ENCODE measurements at places on chromosomes 4 and X.
A peak's percentile ranks its signal among the peaks of the same experiment; 100 is the strongest.

DNA sequence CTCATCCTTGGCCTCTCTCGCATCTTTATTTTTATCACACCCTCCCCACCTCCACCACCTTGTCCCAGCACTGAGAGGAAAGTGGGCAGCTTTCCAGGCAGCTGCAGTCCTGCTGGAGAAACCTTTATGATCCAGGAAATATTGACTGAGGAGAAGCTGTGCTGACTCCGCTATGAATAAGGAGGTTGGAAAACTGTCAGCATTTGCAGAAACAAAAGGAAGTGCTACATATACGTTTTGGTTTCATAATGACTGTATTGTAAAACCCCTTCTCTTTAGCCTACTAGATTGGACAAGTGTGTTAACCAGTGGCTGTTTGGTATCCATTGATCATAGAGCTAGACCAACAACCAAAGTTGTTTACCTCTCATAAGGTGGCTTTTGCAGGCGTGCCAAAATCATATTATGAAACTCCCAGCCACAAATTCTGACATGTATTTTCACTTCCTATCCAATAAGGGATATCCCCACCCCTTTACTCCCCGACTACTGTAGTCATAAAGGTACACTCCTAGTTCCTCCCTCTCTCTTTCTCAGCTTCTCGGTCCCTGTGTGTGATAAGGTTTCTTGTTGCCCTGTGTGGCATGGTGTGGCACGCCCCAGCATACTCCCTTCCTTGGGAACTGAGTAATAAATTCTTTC, 88.4 kb downstream of the GPR143 start:
- DNase-seq, result no peak

DNA sequence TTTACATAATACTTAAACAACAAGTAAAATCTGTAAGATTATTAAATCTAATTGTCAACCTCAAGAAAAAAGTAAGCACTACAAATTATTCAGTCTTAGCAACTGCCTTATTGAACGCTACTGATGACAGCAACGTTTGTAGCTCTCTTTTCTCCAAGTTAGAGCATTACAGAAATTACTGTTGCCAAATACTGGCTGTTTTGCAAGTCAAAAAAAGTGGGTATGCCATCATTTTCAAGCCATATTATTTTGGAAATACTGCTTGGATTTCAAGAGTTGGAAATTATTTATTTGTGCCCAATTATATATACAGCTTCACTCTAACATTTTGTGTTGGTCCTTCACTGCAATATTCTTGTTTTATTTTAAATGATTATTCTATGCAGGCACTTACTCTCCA, 221.7 kb downstream of the CXXC4 start:
- DNase-seq, result no peak

GRCh38 chrX:71510161-71510560, 22.7 kb upstream of the OGT start:
- DNase-seq, result no peak

- no peak for DNase-seq
Measured at GRCh38 chrX:110168585-110168984, 149.3 kb downstream of the AMMECR1 start.

DNA sequence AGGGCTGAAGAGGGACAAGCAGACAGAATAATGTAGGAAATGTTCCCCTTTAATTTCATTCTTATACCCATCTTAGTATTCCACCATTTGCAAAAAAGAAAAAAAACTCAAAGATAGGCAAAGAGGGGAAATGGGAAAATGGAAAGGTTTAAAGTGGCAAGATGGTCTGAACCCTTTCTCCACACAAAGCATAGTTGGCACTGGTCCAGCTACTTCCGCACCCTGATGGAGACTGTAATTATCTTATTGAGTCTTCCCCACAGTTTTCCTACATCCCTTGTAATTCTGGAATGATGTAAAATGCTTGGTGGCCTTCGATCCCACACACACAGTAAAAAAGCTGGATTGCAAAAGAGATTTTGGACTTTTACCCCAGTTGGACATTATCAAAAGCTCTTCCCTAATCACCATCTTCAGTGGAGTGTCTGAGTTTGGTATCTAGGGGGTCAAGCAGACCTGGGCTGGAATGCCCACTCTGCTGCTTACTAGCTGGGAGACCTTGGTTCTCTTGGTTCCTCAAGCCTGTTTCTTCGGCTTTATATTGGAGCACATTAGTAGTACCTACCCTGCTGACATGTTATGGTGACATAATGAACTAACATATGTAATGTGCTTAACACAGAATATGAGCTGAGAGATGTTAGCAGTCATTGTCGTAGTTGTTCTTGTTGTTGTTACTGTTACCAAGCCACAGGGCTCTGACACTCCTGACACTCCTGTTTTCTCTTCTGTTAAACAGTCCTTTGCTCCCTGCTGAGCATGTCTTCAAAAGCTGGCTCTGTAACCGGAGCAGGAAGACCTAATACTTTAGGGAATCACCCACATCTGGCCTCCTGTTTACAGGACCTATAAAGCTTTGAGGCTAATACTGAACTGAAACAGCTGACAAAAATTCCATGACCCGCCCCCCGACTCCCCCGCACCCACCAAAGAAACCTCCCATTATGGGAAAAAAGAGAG, 4.7 kb downstream of the SRPX2 start:
- peak; percentile 50 for DNase-seq

- peak; percentile 62 for DNase-seq
Measured at GRCh38 chrX:110418316-110419235, 59.9 kb downstream of the RTL9 start.

DNA sequence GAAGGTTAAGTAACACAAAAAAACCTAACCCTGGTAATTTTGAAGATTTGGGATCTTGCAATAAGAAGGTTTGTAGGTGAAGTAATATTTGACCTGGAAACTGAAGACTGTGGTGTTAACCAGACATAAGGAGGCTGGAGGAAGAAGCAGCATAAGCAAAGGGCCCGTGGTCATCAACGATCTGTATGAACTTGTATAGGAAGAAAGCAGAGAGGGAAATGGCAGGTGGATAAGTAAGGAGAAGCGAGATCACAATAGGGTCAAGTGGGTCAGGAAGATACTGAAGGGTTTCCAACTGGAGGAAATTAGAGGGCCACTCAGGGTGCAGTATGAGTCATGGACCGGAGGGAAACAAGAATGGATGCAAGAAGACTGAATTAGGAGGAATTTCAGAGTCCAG, 103.8 kb upstream of the SORBS2 start:
- no peak for DNase-seq

DNA sequence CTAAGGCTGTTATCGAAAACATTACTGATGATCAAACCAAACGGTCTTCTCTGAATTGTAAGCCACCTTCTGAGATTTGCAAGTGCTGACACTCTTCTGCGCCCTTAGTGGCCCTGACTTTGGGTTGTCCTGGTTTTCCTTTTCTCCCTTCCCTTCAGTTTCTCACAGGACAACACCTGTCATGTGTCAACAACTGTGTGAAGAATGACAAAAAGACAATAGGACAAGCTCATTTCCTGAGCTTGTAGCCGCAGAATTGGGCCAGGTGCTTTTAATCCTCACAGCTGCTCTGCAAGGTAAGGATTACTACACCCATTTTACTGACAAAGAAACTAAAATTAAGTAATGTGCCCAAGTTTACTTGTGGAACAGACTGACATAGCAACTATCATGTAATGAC, 44.9 kb upstream of the TXK start:
- no peak for DNase-seq

DNA sequence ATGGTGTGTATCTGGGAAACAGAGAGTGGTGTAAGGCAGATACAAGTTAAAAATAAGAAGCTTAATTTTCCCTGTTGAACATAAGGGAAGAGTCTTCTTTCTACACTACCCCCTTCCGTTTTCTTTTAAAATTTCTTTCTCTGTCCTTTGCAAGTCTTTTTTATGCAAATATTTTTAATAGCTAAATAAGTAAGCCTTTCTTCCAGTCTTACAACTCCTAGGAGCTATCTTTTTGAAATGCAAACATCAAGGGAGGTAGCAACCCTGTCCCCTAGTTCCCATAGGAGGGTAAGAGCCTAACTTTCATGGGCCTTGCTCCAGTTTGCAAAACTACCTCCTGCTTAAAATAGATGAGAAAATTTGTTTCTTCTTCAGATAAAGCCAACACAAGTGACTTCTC, 121.5 kb downstream of the MBNL3 start:
- no peak for DNase-seq

- no peak for DNase-seq
Measured at GRCh38 chrX:131958724-131959123, 64.4 kb upstream of the STK26 start.

GRCh38 chr4:140309124-140309870, 64.1 kb upstream of the SCOC start:
- DNase-seq, result peak; percentile 22

DNA sequence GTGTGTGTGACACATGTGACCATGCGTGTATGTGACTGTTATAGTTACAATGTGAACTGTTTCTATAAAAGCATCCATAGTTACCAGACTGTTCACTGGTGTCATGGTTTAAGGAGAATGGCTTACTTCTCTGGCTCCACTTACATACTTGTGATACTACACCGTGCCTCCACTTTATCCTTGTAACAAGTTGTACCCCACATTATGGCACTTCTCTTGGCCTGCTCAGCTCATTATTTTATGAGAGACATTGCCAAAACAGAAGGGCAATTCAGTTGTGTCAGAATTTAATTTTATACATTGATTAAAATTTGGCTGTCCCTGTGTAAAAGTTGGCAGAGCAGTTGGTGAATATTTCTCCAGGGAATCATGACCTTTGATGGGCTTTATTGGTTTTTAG, 62.4 kb upstream of the TBC1D14 start:
- DNase-seq, result no peak

DNA sequence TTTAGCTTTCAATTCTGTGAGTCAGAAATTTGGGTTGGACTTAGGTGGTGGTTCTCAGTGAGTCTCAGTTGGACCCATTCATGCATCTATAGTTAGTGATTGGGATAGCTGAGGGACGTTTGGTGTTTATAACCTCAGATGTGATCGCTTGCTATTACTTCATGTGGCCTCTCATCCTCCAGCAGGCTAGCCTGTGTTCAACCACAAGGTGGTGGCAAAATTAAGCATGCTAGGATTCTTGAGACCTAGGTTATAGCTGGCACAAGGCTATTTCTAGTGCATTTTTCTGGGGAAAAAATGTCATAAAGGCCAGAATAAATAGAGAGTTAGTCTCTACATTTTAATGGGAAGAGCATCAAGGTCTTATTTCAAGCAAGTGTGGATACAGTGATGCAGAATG, 10.9 kb upstream of the GRPR start:
- DNase-seq, result no peak

GRCh38 chrX:42456176-42456700, 321.7 kb downstream of the PPP1R2C start:
- no peak for DNase-seq

DNA sequence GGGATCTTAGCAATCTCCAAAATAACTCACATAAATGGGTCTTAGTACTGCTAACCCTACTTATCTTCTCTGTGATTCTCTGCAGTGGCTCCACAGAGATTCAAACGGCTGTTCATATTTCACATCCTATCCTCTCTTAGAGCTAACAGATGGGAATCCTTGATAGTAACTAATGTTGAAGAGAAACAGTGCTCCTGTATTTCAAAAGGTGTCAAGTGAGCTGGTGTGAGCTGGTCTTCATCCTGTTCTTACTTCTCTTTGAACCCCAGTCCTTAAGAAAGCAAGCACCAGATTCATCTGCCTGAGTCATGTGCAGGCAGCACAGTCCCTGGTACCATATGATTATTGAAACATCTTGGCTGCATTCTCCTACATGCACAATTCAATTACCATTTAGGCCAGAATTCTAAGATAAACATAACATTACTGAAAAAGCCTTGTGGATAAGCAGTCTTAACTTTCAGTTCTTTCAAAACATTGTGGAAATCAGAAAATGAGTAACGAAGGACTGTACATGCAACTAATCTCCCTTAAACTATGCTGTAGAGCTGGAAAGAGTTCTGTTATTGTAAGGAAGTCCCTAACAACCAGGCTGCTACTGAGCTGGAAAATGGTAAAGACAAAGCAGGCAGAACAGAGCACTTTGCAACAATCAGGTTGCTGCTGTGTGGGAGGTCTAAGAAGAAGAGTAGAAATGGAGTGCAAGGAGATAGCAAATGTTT, 153.1 kb downstream of the NPNT start:
- DNase-seq, result no peak

Measured in MG63 (cell line).